SJCRH30 (cell line): ENCODE measurements at places on chromosomes 7 and 10.
A peak's percentile ranks its signal among the peaks of the same experiment; 100 is the strongest.

GRCh38 chr10:87961314-87961713 lies 97.9 kb downstream of the PTEN start:
- no peak for DNase-seq

- DNase-seq = no peak
These were observed 57.9 kb downstream of the NPY start for GRCh38 chr7:24341691-24342413.

DNA sequence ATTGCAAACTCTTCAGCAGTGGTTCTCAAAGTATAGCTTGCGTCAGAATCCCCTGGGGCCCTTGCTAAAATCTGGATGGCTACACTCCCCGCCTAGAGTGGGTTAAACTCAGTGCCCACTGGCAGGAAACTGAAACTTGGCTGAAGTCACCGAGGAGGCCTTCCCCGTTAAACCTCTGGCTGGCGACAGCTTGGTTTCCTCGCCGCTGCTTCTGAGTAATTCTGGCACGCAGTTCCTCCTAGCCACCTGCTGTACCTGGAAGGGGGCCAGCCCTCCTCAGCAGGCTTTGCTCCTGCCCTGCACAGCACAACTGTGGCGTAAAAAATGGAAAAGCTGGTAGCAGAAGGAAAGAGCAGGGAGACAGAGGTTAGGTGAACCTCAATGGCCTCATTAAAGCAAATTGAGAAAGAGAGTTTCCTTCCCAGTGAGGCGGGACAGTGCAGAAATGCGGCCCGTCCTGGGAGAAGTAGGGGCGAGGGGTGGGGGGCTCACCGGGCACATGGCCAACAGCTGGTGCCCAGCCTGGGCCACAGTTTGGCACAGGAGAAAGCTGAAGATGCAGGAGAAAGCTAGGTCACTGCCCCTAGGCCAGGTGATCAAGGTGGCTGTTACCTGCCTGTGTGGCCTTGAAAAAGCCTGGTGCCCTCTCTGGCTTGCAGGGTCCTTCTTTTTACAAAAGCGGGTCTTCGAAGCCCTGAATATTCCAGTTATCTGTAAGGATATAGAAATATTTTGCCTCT lies 46.6 kb downstream of the ALOX5 start:
- DNase-seq = peak; percentile 58

- no peak for DNase-seq
These were observed 134.3 kb downstream of the CUX1 start for GRCh38 chr7:101951757-101952156.

DNA sequence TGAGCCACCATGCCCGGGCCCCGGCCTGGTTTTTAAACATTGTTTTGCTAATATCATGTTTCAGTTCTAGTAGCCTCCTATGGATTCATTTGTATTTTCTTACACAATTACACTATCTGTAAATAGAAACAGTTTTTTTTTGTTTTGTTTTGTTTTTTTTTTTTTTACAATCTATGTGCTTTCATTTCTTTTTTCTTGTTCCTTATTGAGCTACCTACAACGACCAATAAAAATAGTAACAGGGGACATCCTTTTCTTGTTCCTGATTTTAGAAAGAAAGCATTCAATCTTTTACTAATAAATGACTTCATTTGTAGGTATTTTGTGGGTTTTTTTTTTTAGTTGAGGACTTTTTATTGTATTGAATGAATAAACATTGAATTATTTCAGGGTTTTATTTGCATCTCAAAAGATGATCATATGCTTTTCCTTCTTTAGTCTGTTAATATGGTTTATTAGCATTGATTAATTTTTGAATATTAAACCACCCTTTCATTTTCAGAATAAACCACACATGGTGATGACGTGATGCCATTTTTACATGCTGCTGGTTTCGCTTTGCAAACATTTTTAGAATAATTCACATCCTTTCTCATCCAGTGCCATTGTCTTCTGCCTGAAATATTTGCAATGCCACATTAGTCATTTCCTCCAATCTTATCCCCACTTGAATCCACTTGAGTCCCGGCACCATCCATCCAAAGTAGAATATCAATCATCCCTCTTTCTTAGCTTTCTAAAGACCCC lies 18.1 kb upstream of the AKR1E2 start:
- peak; percentile 4 for DNase-seq

GRCh38 chr7:131104596-131105293 lies 222.9 kb upstream of the MKLN1 start:
- no peak for DNase-seq

DNA sequence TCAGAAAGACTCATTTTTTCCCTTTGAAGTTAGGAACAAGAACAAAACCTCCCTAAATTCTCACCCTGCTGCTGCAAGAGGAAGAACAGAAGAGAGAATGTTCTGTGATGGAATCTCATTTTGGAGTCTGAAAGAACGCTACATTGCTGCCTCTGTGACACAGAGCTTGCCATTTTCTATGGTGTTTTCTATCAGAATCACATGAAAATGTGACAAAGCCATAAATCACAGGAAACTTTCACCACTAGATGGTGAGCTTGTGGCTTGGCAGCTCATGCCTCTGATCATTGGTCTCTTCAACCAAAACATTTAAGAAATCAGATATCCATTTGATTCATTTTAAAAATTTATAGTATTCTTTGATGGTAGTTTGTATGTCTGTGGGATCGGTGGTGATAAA lies 82.9 kb downstream of the CADPS2 start:
- no peak for DNase-seq

- DNase-seq = no peak
These were observed 4.2 kb upstream of the ARHGAP12 start for GRCh38 chr10:31932838-31933237.
